Activated B cell treated with CpG ODN at 0.5 μM for 24 hours (primary cell): ENCODE measurements at places on chromosomes 12 and 14. TPM values are rescaled to one million over a fixed set of nuclear protein-coding genes. Genes with fewer than 3 reads are reported as not detected.

DNA sequence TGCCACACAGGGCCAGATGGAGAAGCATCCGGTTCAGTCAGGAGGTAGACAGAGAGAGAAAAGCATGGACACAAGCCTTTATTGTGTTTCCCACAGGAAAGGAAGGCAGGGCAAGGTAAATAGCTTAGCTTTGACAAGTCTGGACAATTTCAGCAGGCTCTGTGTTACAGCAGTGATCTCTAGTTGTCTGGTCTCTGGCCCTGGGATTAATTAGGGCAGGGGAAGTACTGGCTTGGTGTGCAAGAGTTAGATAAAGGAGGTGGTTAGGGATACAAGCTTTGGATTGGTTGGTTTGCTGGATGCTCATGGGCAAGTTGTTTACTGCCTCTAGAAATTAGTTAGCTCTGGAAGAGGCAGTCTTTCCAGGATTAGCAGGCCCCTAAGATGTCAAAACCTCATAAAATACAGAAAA is 15.1 kb upstream of the NGDN start:
- DNase-seq, result no peak

Gene CFAP54
- 0.44 and 0.64 TPM in 2 replicates for total RNA-seq

- DNase-seq, result no peak
Measured at GRCh38 chr14:81363746-81364378, 36.3 kb downstream of the STON2 start.

Gene RTN1
- not detected in 2 replicates for total RNA-seq

Gene MOK
- 1.8 and 3.1 TPM in 2 replicates for total RNA-seq

DNA sequence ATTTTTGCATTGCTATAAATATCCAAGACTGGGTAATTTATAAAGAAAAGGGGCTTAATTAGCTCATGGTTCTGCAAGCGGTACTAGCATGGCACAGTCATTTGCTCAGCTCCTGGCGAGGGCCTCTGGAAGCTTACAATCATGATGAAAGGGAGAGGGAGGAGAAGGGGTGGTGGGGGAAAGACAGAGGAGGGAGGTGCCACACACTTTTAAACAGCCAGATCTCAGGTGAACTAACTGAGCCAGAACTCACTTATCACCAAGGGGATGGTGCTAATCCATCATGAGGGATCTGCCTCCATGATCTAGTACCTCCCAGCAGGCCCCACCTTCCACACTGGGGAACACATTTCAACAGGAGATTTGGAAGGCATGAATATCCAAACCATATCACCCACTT is 476.3 kb downstream of the PCNX1 start:
- no peak for DNase-seq

- no peak for DNase-seq
Measured at GRCh38 chr12:112843287-112843686, 51.7 kb downstream of the RPH3A start.

- DNase-seq, result no peak
Measured at GRCh38 chr12:67599691-67600090, 48.9 kb upstream of the DYRK2 start.

DNA sequence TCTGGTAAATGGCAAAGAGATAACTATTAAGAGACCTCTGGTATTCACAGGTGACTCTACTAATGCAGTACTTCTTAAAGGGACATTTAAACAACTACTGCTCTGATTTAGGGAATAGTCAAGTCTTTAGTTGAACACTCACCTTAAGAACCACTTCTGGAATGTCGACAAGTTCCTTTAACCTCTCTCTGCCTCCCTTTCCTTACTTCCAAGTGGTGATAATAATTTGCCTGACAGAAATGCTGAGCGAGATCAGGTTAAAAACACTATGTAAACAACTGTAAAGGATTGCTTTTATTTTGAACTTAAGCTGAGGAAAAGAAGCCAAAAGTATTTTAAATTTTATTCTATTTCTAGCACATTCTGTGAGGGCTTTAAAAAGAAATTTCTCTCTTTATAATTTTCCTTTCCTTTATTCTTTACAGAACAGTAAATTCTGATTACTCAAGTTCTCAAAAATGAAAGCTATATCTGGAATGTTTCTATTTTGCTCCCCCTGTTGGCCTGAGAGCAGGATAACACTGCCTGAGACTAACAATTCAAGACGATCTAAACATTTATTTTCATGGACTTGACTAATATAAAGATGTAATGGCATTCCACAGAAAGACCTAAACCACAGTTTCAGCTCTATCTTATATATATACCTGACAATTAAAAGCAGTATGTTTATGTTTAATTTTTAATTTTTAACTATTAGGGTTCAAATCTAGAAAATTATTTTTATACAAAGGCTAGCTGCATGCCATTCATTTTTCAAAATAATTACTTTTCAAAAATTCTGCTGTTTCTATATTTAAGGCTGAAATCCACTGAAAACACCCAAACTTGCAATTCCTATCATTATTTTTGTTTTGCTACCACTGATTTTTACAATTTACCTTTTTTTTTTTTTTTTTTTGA is 29.2 kb downstream of the ZCCHC8 start:
- no peak for DNase-seq

Gene TRPV4
- total RNA-seq, result not detected in 2 replicates

Gene MSRB3
- total RNA-seq, result not detected in 2 replicates

- no peak for DNase-seq
Measured at GRCh38 chr12:126873701-126874100, 1393.3 kb upstream of the TMEM132C start.

DNA sequence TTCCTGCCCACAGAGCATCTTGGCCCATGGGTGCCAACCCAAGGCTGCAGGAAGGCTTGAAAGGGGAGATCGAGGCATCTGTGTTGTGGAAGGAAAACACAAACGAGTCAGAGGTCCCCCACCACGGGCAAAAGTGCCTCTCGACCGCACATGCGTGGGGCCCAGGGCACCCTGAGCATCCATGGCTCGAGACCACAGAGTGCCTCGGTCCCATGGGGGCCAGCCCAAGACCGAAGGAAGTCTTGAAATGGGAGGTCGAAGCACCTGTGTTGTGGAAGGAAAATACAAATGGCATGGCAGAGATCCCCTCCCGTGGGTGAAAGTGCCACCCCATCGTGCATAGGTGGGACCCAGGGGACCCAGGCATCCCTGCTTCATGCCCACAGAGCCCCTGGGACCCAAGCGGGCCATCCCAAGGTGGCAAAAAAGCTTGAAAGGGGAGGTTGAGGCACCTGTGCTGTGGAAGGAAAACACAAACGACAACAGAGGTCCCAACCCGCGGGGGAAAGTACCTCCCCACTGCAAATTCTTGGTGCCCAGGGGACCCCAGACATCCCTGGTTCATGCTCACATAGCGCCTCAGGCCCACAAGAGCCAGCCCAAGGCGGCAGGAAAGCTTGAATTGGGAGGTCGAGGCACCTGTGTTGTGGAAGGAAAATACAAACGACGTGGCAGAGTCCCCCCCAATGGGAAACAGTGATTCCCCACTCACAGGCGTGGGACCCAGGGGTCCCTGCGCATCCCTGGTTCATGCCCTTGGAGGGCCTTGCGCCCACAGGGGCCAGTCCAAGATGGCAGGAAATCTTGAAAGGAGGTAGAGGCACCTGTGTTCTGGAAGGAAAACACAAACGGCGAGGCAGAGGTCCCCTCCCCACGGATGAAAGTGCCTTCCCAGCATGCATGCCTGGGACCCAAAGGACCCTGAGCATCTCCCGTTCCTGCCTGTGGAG is 373.0 kb downstream of the ALG10 start:
- DNase-seq, result peak; percentile 4

Gene RARG
- total RNA-seq, result 5.5 and 7.5 TPM in 2 replicates

DNA sequence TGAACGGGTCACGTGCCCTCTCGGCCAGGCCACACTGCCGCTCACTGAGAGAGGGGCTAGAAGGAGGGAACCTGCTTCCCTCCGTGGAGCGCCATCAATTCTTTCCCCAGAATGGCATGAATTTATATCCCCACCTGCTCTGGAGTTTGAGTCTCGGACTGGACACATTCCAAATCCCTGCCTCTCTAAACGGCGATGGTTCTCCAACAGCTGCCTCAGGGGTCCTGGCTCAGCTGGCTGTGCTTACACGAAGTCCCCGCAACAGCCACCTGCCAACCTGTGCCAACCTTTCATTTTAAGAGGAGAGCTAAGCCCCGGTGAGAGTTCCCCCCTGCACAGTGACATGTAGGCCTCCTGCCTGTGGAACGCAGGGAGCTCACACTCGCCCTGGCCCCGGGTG is 73.2 kb downstream of the RIMBP2 start:
- DNase-seq, result no peak

Gene GPR135
- 1.3 and 1.5 TPM in 2 replicates for total RNA-seq

Gene RBP5
- 0.44 TPM in 1 of 2 replicates, not detected in the other for total RNA-seq

Gene SOX5
- total RNA-seq, result 80.5 and 85.5 TPM in 2 replicates

DNA sequence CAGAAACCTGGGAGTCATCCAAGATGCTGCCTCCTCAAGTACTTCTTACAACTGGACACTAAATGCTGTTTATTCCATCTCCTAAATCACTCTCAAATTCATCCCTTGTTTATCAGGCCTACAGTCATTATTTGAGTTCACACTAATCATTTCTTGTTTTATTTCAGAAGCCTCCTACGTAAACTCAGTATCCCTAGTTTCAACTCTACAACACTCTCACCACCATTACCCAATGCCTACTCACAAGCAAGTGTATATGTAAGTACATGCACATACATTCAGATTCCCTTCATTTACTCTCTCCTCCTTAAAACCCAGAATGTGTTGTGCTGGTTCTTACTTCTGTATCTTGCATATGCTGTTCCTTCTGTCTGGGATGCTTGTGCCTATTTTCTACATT is 43.0 kb downstream of the DDHD1 start:
- DNase-seq, result no peak

GRCh38 chr14:87231336-87232026 is 761.5 kb downstream of the GALC start:
- no peak for DNase-seq

Gene DPPA3
- total RNA-seq, result not detected in 2 replicates

Gene PLEKHG7
- 3.4 and 4.1 TPM in 2 replicates for total RNA-seq

DNA sequence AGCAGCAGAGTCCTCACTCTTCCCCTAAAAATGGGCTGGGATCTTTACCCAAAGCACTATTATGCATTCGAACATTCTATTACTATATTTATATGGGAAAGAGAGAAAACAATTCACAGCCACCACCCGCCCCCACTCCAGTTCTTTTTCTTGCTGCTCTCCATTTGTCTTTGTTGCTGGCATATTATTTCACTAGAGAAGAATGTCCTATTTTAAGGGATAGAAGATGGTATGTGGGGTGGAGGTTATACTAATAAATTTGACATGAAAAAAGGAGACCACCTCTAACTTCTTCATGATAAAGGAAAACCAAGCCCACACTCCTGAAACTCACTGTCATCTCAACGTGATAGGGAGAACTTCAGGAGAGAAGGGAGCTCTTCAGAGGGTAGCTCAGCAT is 28.5 kb upstream of the NTF3 start:
- no peak for DNase-seq

GRCh38 chr12:67813456-67813904 is 164.9 kb downstream of the DYRK2 start:
- DNase-seq, result no peak

GRCh38 chr14:63878792-63879191 is 26.0 kb downstream of the SYNE2 start:
- no peak for DNase-seq

- no peak for DNase-seq
Measured at GRCh38 chr12:125408718-125409117, 343.5 kb downstream of the AACS start.

Gene ETV6
- 116 and 130 TPM in 2 replicates for total RNA-seq

GRCh38 chr12:21713133-21713532 is 55.5 kb upstream of the LDHB start:
- DNase-seq, result no peak
